Activated CD4-positive, alpha-beta T cell treated with anti-CD3 and anti-CD28 coated beads, Interleukin-2, amount 50 U/mL, for 4 hours (primary cell): ENCODE measurements at places on chromosomes 4 and X.

GRCh38 chrX:32937043-32937442, 274.3 kb downstream of the DMD start:
- DNase-seq = no peak

- DNase-seq = no peak
These were observed 215.6 kb downstream of the FSTL5 start for GRCh38 chr4:161948026-161948770.

DNA sequence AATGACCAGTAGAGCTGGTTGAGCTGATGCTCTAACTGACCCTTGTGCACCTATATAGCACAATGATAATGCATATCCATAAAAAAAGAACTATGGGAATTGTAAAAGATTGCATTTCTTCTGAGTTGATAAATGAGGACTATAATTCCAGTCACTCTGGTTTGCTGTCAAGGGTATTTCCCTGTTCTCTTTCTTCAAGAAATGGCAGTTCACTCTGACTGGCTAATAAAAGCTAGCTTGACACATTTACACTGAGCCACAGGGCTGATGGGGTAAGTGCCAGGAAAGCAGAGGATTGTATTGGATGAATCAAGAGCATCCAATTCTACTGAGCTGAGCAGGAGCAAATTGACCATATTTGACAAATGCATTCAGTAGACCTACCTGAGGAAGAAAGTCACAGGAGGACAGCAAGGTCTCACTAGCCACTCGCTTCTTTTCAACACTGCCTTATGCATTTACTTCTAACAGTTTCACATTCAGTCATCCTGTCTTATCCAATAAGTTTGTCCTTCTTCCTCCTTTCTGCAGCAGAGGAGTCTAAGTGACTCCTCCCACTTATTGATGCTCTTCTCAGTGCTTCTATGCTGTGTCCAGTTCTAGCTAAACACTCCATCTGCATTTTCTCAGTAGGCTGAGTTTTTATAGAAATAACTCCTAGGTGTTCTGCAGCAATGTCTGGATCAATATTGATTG, 43.0 kb downstream of the RBMX2 start:
- no peak for DNase-seq

DNA sequence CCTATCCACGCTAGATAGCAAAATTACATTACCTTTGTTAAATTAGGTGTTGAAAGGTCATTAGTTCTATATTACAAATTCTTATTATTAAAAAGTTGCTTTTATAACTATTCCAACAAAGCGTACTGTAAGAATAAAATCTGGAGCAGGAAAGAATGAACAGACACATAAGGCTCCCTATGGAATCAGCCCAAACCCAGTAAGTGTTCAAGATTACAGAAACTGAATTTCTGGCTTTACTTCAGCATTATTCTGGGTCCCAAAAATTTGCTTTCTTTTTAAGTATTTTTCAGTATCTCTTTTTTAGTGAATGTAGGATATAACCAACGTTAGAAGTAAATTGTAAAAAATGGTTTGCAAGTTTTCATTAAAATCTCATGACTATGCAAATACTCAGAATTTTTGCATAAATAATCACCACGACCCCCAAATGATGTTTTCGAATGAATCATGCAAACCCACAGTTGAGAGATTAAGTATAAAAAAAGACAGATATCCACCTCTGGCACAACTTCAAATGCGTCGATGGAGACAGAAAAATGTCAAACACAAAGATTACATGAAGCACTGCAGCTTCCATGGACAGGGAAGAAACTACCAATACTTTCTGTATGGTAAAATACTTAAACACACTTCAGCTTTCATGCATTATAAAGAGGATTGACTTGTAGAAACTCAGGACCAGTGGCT, 238.5 kb downstream of the RASL11B start:
- DNase-seq = no peak
